Activated effector memory CD4-positive, alpha-beta T cell treated with anti-CD3 and anti-CD28 coated beads, Interleukin-2, amount 50 U/mL, for 16 hours (primary cell): ENCODE measurements at places on chromosomes 2 and 18.

DNA sequence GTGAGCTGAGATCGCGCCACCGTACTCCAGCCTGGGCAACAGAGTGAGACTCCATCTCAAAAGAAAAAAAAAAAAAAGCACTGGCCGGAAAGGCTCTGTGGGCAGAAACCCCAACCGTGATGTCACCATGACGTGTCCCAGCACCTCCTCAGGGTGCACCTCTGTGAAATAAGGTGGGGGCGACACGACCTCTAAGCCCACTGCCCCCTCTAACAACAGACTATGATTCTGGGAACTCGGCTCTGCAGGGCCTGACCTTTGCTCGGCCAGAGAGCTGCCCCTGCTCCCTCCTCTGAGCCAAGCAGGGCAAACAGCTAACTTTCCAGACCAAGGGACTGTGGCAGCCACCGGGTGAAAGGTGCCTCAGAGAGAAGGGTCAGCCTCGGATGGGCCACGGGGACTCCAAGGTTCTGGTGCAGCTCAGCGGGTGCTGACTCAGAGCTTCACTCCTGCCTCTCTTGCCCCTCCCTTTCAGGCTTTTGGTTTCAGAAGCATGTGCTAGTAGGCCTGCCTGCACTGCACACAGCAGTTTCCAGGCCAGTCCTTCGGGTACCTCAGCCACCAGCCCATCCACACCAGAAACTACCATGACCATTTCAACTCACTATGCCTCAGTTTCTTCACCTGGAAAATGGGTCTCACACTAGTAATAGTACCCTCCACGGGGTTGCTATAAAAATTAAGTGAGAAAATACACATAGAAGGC lies 8.0 kb downstream of the TMBIM1 start:
- DNase-seq, result peak; percentile 88

DNA sequence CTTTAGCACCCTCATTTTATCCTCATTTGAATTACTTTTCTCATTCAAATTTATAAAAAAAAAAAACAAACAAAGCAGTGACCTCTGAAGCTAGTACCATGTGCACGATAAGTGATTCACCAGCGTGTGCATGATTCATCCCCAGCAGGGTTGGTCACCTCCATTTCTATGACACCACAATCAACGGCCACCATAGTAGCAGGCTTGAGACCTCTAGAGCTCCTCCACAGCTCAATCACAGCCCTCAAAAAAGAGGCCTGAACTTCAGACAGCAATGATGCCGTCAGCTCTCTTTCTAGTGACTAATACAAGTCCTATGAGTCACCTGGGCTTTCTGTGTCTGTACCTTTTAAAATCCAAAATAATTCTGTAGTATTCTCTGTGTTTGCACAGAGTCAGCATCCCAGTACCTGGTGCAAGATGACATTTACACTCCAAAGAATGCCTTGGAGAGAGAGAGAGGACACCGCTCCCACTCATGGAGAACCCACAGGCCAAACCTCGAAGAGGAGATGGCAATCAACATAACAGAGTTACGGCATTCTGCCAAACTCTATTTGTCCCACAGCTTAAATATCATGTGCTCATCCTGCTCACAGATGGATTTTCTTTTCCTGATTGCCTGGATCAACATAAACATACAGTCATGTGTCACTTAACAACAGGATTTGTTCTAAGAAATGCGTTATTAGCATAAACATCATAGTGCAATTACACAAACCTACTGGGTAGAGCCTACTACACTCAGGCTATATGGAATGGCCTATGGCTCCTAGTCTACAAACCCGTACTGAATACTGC lies 58.7 kb downstream of the L3MBTL4 start:
- no peak for DNase-seq

DNA sequence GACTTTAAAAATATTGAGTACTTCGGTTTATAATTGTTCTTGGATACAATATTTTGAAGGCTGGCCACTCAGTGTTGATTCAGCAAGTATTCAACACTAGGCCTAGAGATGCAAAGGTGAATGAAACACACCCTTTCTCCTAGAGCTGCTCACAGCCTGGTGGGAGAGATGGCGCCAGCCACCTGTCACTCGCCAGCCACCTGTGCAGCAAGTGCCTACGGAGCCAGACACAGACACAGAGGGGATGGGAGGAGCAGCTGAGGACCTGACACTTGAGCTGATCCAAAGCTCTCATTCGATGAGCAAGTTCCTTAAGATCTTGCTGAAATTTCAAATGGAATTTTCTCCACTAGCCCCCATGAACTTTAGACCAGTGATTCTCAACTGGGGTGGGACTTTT lies 151.1 kb upstream of the RIOK3 start:
- no peak for DNase-seq

DNA sequence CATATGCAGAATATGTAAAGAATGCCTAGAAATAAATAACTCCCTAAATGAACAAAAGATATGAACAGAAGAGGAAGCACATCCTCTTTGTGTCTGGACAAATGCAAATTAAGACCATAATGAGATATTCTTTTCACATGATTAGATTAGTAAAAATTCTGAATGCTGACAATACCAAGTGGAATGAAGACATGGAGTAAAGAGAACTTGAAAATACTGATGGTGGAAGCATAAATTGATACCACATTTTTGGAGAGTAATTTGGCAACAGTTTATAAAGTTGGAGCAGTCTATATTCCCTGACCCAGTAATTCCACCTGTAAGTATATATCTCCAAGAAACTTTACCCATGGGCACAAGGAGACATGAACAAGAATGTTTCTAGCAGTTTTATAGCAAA lies 130.0 kb downstream of the CAPN13 start:
- no peak for DNase-seq

DNA sequence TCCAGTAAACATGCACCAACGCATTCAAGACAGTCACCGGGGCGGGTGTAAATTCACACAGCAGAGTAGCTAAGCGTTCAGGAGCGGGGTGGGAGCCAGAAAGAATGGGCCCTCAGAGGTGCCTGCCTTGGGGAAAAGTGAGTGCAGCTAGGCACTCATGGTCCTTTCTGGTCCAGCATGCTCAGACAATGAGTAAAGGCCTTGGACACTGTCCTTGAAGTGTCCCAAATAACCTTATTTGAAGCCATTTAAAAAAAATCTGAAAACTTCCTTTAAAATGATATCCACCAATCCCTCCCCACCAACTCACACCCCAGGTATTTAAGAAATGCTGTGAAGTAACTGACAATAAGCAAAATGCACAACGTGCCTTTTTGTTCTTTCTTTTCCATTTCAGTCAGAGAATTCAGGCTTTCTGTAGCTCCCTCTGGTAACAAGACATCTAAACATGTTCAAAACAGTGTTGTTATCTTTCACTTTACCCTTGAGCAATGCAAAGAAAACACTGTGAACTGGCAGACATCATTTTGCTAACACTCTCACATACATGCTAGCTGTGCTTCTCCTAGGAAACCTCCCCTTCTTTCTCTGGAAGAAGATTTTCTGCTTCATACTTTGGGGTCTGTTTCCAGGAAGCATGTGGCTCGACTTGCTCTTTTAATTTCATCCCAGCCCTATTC lies 445.1 kb upstream of the SPRED2 start:
- DNase-seq, result no peak

- no peak for DNase-seq
Measured at GRCh38 chr18:62175521-62175920, 11.3 kb downstream of the PIGN start.

GRCh38 chr2:172655838-172656573 lies 79.6 kb upstream of the RAPGEF4 start:
- no peak for DNase-seq

DNA sequence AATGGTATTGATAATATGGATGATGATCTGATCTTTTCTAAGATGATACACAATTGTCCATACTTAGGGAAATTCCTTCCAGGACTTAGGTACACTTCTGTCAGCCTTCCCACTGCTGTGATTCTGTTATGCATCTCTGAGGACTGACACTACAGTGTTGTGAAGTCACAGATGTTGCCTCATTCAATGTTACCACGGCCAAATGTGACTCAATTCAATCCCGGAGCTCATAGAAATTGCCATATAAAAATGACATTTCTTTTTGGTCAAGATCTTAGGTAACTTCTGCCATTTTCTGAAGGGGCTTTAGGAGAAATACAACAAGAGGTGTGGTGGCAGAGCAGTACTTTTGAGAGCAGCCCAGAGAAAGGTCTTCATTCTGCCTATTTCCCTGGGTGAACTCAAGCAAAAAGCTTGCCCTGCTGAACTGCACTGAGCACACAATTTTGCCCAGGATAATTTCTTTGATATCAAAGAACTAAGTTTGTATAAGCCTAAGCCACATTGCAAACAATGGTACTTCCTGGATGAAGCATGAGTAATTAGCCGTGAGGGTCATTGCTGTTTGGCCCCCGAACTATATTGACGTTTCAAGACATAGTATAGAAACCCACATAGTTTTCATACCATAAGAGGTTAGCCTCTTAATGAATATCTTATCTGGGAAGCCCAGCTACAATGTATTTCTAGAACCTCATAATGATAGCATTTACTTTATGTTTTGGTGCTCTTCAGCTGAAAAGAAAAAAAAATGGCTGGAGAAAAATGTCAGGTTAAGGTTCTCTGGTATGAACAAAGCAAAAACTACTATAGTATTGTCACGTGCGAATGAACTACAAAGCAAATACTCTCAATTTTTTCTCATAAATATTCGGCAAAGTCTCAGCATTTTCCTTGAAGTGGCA lies 437.4 kb downstream of the MEIS1 start:
- no peak for DNase-seq
